Stimulated activated CD8-positive, alpha-beta memory T cell treated with anti-CD3 and anti-CD28 coated beads, Interleukin-7, amount 100 ng/mL, for 1 hour (primary cell): ENCODE measurements at places on chromosomes 11 and 22.

DNA sequence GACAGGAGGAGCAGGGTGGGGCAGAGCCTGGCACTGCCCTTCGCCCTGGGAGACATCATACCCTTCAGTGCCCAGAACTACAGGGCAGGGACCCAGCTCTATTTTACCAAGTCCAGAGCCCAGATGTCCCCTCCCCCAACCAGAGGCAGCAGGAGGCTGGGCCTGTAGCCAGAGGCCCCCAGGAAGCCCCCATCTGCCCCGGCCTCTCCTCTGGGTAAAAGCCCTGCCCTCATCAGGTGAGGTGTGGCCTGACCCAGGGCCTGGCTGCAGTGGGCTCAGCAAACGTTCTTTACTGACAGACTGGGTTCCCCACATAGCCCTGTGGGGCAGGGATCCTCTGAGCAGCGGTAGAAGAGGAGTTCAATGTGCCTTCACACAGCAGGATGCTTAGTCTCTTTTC is 51.8 kb upstream of the SLC22A12 start:
- no peak for DNase-seq

- DNase-seq, result no peak
These were observed 12.7 kb upstream of the TMEM218 start for GRCh38 chr11:125123947-125124617.

GRCh38 chr11:13260201-13260962 is 17.2 kb upstream of the BMAL1 start:
- DNase-seq, result no peak

DNA sequence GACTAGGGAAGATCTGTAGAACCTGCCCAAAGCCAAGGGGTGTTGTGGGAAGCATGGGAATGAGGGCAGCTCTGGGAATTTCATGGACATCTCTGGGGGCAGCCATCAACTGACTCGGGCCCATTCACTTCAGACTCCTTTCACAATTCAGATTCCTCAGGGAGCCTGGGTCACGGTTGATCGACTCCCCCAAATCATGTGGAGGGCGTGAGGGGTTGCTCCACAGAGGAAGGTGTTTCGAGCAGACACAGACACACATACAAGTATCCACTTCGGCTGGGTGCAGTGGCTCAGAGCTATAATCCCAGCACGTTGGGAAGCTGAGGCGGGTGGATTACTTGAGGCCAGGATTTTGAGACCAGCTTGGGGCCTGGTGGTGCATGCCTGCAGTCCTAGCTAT is 15.7 kb downstream of the STX3 start:
- DNase-seq, result no peak

DNA sequence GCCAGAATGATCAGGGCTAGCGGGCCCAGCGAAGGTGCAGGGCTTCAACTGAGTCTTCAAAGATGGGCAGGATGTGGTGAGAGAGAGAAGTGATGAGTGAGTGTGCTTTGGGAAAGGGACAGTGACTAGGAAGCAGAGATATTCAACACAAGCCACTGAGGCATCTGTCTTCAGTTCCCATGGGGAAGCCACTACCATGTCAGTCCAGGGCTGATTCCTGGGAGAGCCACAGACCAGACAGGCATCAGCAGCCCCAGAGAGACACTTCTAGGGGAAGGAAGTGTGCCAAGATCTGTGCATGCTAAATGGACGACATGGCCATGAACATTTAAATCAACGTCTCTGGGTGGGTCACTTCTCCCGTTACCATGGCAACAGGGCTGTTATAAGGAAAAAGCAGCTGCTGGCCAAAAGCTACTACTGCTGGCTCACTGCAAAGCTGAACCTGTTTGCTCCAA is 28.5 kb downstream of the P4HA3 start:
- DNase-seq, result no peak

GRCh38 chr22:22802339-22802970 is 85.2 kb upstream of the IGLL5 start:
- no peak for DNase-seq

- DNase-seq, result no peak
These were observed 132.1 kb downstream of the OSBP2 start for GRCh38 chr22:30826670-30827355.

- no peak for DNase-seq
These were observed 157.6 kb downstream of the BLID start for GRCh38 chr11:121958323-121958970.

- DNase-seq, result no peak
These were observed 708.5 kb upstream of the RAG2 start for GRCh38 chr11:37306563-37306962.

DNA sequence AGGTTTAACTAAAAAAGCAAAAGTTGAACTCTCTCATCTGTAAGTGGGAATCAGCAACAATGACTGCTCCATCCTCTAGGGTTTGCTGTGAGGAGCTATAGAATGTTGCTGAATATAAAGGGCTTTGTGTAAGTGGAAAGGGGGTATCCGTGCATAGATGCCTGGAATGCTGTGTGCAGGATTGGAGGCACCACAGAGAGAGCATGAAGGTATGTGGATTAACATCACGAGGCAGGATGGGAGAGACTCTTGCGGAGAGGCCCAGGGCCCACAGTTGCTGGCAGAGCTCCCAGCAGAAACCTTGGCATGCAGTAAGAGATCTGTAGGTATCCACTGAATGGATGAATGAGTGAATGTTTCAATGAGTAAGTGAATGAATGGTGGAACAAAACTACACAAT is 298.7 kb upstream of the DDI1 start:
- no peak for DNase-seq

GRCh38 chr11:8025816-8026215 is 38.7 kb downstream of the EIF3F start:
- DNase-seq, result no peak

- DNase-seq, result no peak
These were observed 6.1 kb upstream of the ARAP1 start for GRCh38 chr11:72758304-72758689.

GRCh38 chr22:46754110-46754799 is 8.2 kb upstream of the TBC1D22A start:
- no peak for DNase-seq

- DNase-seq, result no peak
These were observed 2.2 kb downstream of the ZBTB16 start for GRCh38 chr11:114061681-114062049.

- no peak for DNase-seq
These were observed 54.6 kb downstream of the SPECC1L start for GRCh38 chr22:24325105-24325757.

- no peak for DNase-seq
These were observed 10.8 kb downstream of the EHF start for GRCh38 chr11:34631737-34632104.

- DNase-seq, result no peak
These were observed 533.1 kb upstream of the TENM4 start for GRCh38 chr11:79973721-79974617.

DNA sequence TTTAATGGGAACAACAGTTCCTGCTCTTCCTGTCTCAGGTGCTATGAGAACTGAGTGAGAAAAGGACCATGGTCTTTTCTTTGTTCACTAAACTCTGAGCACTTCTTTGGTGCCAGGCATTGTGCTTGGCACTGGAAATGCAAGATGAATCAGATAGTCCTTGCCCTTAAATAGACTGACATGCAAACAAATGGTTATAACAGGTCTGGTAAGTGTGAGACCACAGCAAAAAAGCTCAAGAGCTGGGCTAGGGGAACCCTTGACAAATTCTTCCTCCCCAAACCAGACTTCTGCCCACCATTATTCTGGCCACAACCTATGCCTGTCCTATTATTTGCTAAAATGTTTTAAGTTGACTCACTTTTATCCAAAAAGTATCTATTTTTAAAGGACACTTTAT is 5.1 kb downstream of the SLC43A3 start:
- no peak for DNase-seq

GRCh38 chr11:34640050-34640923 is 19.4 kb downstream of the EHF start:
- no peak for DNase-seq

DNA sequence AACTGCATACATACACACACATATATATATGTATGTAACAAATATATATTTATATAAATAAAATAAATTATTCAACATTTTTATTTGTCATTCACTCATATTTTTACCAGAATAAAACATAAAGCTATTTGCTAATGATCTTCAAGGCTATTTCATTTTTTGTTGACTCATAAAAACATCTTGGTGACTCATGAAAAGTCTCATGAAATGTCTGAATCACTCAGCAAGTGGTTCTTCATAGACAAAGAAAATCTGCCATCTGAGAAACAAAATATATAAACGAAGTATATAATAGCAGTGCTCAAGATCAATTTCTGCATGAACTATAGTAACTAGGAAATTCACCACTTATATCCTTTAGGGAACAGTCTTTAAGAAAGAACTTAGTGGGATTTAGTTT is 764.8 kb upstream of the FAT3 start:
- DNase-seq, result no peak

GRCh38 chr11:75158696-75159150 is 7.8 kb downstream of the SLCO2B1 start:
- DNase-seq, result no peak

DNA sequence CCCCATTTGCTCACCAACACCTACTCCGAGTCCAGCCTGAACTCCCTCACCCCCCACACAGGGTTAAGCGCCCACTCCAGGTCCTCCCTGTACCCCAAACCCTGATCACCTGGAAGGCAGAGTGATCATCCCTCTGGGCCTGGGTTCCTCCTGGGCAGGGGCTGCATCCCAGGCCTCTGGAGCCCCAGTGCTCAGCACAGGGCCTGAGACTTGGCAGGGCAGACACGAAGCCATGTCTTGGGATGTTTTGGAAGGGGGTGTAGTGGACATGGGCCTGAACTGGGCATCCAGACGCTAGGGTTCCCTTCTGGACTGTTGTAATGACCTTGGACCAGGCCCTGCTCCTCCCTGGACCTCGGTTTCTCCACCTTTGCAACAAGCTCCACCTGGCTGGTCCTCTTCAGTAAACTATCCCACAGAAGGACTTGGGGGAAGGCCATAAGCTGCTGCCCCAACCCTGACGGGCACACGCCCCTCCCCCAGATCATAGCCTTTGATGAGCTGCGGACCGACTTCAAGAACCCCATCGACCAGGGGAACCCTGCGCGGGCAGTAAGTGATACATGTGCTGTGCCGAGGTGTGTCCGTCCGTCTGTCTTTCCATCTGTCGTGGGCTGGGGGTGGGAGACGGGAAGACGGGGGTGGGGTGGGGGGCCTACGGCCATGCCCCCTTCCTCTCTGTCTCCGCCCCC is 3.9 kb downstream of the CNIH2 start:
- no peak for DNase-seq

DNA sequence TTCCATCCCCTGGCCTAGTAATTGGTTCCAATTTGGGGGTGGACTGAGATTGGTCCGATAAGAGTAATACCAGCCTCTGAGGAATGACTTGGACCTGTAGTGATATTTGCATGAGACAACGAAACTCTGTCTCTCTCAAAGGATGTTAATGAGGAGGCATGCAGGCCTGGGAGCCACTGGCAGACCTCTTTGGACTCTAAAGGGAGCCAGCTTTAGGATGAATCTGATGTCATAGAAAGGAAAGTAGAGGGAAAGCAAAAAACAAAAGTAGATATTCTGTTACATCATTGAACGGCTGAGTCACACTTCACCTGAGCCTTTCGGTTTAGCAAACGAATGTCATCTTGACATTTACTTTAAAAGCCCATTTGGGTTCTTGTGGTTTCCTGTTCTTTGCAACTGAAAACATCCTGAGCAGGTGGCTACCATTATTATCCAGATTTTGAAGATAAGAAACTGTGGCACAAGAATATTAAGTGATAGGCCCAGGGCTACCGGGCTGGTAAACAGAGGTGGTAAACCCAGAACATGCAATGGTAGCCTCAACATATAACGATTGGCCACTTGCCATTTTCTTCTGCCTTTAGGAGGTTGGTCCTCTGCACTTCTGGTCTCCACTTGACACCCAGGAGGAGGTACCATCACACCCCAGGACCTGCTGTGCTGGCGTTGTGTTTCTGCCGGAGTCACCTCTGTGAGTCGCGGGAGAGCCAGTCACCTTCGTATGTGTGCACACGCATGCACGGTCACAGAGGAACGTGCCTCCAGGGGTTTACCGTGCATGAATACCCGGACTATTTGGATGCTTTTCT is 42.7 kb downstream of the RTL6 start:
- no peak for DNase-seq

GRCh38 chr11:19713196-19714021 is 772 bp downstream of the NAV2 start:
- DNase-seq, result no peak

- DNase-seq, result no peak
These were observed 57.6 kb downstream of the PPP6R3 start for GRCh38 chr11:68518191-68518590.
